Stimulated activated CD8-positive, alpha-beta memory T cell treated with anti-CD3 and anti-CD28 coated beads, Interleukin-12 subunit alpha, Interleukin-12 subunit beta, amount 100 ng/mL, for 4 hours (primary cell): ENCODE measurements at places on chromosomes 1 and 21.
A peak's percentile ranks its signal among the peaks of the same experiment; 100 is the strongest.

- DNase-seq: no peak
Measured at GRCh38 chr1:100010804-100011203, 41.0 kb downstream of the SLC35A3 start.

GRCh38 chr1:106304106-106304505, 752.4 kb upstream of the PRMT6 start:
- no peak for DNase-seq

DNA sequence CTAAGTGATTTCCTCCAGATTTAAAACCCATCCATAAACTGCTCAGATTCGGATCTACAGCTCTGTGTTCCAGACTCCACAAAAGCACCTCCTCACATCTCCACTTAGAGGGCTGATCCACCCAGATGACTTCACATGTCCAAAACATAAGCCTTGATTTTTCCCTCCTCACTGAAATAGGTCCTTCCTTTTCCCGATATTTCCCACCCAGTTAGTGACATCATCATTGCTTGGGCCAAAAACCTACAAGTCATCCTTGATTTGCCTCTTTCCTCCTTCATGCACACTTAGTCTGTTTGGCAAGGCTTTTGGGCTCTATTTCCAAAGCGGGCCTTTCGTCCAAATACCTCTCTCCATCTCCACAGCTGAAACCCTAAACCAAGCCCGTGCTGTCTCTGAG, 32.3 kb downstream of the CCDC185 start:
- DNase-seq: no peak

DNA sequence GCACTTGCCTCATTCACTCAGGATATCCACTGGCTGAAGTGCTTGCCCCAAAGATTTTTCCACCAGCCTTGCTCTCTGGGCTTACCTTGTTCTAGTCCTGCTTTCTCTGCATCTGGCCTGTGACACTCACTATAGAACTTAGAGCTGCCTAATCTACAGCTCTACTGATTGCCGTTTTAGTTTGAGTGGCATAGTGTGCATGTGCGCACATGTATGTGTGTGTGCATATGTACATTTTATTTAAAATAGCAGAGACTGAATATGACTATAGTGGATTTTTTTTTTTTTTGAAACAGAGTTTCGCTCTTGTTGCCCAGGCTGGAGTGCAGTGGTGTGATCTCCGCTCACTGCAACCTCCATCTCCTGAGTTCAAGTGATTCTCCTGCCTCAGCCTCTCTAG, 92.0 kb upstream of the CCDC190 start:
- DNase-seq: no peak

DNA sequence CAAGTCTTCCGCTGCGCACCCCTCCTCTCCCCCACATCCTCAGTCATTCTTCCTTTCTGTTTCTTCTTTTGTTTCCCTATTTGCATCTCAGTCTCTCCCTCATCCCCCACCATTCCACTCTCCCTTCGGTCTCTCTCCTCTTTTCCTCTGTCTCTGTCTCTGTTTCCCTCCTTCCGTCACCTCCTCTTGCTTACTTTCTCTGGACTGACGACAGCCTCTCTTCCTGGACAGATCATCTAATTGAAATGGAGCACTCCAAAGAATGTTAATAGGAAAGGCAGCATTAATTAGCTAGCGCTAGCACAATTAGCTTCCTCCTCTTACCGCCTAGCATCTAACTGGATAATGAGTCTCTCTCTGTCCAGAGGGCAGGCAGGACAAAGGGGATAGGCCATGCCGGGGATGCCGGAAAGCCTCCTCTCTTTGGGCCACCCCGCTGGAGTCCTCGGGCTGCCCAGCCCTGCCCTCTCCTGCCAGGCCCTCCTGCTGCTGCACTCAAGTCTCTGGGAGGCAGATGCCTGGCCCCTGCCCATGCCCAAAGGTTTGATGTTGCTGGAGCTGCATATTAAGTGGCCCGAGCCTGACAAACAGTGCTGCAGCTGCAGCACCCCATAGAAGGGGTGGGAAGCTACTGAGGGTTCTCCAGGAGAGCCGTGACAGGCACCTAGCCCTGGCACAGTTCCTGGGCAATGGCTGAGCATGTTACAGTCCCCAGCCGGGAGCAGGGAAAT, 20.8 kb downstream of the DISP3 start:
- DNase-seq: no peak

- no peak for DNase-seq
Measured at GRCh38 chr1:16969057-16969611, 11.3 kb downstream of the MFAP2 start.

GRCh38 chr1:55359611-55360010, 144.4 kb upstream of the USP24 start:
- no peak for DNase-seq

- no peak for DNase-seq
Measured at GRCh38 chr1:25837262-25837875, 17.6 kb downstream of the MTFR1L start.

- DNase-seq: no peak
Measured at GRCh38 chr21:46144464-46145070, 10.8 kb downstream of the FTCD start.

GRCh38 chr1:214029796-214030195, 42.0 kb downstream of the PROX1 start:
- no peak for DNase-seq

DNA sequence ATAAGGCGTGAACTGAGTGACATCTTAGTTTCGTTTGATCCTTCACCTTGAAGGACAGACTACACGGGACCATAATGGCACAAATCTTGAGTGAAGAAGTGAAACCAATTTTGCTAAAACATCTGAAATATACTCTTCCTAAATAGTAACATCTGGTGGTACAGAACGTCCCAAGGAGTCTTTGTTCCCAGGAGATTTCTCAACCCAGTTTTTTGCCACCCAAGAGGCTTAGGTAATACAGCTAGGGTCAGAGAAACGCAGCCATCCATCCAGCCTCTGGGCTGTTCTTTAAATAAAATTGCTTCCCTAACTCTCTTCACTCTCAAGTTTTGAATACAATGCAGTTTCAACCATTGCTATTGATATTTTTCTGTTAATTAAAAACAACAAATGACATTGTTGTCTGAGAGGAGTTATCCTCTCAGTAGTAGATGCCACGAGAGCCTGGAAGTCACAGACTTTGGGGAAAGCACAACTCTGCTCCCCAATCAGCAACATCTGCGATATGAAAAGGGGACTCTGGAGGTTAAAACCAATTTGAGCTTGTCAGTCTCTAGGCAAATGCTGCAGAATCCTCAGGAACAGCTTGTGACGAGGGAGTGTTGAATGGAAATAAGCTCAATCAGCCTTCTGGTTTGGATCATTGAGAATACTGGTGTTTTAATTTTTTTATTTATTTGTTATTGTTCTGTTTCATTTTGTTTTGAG, 394.3 kb upstream of the ADGRL2 start:
- DNase-seq: no peak

DNA sequence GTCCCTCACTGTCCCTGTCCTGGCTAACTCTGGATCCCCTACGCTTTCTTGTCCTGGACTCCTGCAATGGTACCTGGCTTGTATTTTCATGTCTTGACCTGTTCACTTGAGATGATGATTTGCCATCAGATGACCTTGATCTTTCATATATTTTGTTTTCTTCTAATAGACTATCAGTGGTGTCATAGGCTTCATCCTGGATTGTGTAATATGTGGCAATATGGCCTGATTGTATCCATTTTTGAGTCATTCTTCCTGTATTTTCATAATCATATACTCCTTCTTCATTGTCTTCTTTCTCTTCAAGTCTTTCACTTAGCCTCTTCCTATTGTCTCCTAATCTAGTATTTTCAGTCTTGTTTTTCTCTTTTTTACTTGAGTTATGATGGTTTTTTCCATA, 11.1 kb downstream of the FLG start:
- DNase-seq: no peak

DNA sequence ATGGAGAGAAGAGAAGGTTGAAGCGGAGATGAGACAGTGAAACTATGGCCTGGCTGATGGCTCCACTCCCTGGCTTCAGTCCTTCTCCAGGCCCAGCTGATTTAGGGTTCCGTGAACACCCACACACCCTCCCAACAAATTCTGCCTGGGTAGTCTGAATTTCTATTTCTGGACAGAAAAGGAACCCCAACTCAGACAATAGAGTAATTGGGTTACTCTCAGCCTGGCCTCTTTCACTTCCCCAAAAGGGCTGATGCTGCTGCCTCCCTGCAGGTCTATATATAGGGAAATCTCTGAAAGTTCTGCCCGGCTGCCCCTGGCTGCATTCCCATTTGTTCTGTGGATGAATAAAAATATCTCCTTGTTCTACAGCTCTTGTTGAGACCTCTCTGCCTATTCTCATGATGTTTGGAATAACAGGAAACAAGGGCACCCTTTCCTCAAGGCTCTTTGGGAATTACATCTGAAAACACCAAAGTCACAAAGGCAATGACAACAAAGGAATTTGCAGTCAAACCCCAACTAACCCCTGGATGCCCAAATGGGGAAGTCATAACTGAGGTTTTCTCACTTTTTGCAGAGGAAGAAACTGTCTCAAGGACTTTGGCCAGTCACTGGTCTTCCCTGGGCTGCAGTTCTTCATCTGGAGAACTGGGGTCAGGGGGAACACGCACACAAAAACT, 11.4 kb upstream of the ZSCAN20 start:
- DNase-seq: no peak

- DNase-seq: peak; percentile 6
Measured at GRCh38 chr1:207084701-207085180, 3.9 kb upstream of the C4BPB start.

DNA sequence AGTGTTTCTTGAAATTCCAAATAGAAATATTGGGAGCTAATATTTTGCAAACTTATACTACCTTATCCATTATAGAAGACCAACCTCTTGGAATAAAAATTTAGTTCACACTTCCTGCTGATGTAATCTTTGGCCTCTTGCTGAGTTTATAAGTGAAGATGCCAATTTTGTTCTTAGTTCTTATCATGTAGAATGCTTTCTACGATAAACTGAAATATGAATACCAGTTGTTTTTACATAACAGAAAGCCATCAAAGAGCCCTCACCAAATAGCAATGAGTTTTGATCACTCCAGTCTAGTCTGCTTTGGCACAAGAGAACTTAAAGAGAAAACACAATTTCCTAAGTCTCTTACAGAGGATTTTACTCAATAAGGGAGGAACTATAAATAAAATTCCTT, 89.5 kb downstream of the DENND1B start:
- no peak for DNase-seq

- DNase-seq: no peak
Measured at GRCh38 chr1:42000766-42001165, 82.0 kb upstream of the HIVEP3 start.

- DNase-seq: no peak
Measured at GRCh38 chr1:68963353-68963752, 466.5 kb upstream of the DEPDC1 start.

DNA sequence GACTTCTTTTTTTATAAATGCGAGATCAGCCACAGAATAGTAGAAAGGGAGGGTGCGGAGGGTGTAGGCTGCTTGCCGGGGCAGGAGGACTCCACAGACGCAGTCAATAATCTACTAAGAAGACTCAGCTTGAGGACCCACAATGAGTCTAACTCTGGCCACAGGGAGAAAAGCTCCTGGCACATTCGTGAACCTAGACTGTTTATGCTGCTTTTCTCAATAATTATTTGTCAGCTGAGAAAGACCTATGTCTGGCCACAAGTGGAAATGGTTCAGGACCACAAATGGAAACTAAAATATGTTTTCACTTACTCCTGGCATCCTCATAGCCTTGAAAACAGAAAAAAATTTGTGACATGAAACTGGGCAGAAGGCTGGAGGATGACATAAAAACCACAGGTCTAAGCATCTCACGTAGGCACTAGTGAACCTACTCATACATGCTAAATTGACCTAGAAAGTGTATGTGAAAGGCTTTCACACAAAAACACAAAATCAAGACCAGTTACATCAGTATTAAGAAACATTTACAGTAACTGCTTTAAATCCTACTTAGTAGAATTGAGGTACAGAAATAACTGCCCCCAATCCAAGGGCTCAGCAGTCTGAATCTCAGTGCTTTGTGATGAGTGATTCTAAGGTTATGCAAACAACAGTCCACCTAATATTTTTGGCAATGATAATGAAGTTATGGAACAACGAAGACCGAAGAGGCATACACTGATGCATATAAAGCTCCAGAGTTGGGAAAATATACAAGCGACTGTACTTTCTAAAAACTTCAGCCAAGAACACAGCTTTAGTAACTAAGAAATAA, 159.5 kb downstream of the SLC45A1 start:
- DNase-seq: no peak

DNA sequence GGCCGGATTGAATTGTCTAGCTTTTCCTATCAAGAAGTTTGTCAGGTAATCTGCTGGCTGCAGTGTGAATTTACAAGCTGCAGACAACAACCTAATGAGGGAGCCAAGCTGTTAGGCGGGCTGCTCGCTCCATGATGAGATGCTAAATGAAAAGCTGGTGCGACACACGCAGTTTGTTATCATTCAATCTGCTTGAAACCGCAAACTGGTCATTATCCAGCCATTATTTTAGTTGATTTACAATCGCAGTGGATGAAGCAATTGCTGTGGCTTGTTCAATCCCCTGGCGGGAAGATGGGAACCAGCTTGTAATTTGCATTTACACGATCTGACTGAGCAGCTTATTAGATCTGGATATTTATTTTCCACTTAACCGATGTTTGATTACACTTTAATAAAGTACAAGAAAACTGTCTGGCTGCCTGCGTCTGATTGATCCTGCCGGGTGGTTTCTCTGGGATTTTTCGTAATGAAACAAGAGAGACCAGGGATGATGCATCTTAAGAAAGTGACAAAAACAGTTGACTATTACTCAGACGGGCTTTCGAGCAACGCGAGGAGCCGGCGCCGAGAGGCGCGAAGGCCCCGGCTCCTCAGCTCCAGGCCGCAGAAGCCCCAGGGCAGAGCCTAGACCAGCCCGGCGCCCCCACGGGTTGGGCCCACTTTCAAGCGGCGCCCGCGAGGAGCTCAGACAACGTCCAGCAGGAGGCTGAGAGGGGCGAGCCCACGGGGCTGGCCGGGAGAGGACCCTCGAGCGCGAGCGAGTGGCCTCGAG, 118.0 kb upstream of the BARHL2 start:
- no peak for DNase-seq

DNA sequence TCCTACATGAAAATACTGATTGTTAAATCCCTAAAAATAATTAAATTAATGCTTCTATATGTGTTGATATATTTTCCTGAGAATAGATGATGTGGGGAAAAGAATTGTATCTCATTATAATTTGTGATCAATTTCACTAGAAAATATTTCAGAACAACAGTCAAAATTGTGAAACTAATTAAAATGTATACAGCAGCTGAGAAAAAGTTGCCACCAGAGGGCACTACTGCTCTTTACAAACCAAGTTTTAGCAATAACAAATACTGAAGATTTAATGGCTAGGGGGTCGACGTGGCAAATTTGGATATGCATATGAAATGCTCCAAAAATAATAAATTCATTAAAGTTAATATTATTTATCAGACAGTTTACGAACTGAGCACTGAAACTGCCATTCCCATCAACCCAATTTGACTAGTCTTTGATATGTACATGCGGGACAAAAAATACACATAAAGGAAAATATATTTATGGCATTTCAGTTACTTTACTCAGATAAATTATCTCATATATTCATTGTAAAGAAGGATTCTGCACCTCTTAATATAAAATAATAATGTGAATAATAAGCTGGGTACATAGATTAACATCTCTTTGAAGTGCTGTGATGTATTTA, 96.3 kb upstream of the TMPRSS15 start:
- DNase-seq: no peak

- no peak for DNase-seq
Measured at GRCh38 chr1:150183061-150183460, 33.3 kb downstream of the PLEKHO1 start.
